ENCODE measurements at places on chromosomes 13 and 19.
A peak's percentile ranks its signal among the peaks of the same experiment; 100 is the strongest.

GRCh38 chr19:18292810-18293641, 11.6 kb upstream of the JUND start:
- peak; percentile 82 for DNase-seq

- no peak for DNase-seq
Measured at GRCh38 chr19:31516756-31517155, 167.5 kb upstream of the TSHZ3 start.

- no peak for DNase-seq
Measured at GRCh38 chr13:28043224-28043623, 54.7 kb upstream of the URAD start.

DNA sequence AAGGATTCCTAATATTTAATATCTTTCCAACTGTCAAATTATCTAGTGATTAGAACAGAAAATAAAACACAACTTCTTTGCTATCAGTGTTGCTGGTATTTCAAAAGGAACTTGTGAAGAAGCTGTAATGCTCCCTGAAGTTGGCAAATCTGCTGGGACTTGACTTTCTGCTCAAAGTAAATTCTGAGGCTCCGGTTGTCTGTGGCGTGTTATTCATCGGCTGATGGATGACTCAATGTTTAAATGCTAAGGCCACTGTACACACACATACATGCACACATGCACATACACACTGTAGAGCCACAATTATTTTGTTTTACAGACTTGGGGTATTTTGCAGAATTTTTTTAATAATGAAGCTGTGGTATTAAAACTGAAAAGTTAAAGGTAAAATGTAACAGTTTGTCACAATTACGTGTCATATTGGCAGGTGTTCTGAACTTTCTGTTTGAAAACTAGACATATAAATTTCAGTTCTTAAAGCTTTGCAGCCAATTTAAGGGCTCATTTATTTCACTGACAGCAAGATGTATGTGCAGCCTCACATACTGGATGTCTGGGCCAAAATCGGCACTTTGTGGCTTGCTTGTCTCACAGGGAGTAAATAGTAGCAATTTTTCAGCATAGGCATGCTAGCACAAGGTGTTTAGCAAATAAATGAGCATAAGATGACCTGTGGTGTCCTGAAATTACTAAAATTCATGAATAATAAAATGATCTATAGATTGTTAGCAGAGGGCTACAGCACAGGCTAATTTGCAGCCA, 1691.7 kb upstream of the PCDH20 start:
- no peak for DNase-seq

DNA sequence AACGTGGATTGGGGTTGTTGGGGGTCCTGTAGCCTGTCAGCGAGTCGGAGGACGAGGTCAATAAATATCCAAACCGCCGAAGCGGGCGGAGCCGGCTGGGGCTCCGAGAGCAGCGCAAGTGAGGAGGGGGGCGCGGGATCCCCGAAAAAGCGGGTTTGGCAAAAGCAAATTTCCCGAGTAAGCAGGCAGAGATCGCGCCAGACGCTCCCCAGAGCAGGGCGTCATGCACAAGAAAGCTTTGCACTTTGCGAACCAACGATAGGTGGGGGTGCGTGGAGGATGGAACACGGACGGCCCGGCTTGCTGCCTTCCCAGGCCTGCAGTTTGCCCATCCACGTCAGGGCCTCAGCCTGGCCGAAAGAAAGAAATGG, 754 bp upstream of the SIX5 start:
- DNase-seq, result no peak

- no peak for DNase-seq
Measured at GRCh38 chr19:48745208-48745995, 1.3 kb downstream of the IZUMO1 start.

DNA sequence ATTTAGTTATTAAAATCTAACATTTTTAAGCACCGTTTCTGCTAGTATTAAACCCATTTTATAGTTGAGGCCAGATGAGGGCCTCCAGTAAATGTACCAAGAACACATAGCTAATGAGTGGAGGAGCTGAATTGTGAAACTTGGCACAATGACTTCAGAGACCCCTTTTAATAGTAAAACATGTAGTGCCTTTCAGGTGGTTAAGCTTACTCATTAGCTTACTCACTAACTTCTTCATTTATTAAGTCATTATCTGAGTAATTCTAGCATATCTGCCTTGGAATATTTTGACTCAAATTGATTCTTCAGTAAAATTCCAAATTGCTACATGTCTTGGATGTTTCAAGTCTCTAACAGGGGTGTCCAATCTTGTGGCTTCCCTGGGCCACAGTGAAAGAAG, 735.2 kb downstream of the LIG4 start:
- no peak for DNase-seq

DNA sequence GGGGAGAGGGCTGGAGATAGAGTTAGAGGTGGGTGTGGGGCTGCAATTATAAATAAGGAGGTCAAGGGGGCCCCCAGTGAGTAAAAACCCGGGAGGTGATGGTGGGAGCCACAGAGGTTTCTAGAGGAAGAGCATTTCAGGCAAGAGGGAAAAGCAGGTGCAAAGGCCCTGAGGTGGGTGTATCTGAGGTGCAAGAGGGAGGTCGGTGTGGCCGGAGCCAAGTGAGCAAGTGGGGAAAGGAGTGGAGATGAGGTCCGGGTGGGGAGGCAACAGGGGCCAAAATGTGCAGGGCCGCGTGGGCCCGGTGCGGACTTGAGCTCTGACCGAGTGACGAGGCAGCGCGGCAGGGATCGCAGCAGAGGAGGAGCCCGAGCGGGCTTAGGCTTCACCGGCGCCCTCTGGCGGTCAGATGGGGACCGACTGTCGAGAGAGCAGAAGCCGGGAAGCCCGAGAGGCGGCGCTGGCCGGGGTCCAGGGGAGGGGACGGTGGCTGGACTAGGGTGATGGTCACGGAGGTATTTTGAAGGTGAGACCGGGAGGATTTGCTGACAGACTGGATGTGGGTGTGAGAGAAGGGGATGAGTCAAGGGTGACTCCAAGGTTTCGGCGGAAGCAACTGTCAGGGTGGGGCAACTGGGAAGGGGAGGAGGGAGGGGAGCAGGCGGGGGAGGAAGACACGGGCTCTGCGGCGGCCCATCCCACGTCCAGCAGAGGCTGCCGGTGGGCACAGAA, 17.7 kb upstream of the SPACA4 start:
- DNase-seq, result peak; percentile 74

- DNase-seq, result no peak
Measured at GRCh38 chr13:36903925-36904595, 16.0 kb downstream of the SMAD9 start.

DNA sequence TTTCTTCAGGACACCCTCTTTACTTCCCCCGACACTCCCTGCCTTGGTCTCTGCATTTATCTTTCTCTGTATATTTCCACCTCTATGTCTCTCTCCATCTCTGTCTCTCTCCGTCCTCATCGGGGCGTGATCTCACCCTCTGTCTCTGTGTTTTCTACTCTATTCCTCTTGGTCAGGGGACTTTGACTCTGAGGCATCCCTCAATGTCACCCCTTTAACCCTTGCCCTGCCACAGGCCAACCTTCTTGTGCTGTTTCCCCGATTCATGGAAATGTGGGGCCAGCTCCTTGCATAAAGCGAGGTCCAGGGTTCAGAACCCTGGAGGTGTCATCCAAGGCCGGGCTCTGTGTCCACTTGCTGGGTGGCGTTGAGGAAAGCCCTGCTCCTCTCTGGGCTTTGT, 46.8 kb downstream of the COLGALT1 start:
- no peak for DNase-seq

GRCh38 chr13:89324582-89324981, 1653.4 kb downstream of the SLITRK5 start:
- no peak for DNase-seq

DNA sequence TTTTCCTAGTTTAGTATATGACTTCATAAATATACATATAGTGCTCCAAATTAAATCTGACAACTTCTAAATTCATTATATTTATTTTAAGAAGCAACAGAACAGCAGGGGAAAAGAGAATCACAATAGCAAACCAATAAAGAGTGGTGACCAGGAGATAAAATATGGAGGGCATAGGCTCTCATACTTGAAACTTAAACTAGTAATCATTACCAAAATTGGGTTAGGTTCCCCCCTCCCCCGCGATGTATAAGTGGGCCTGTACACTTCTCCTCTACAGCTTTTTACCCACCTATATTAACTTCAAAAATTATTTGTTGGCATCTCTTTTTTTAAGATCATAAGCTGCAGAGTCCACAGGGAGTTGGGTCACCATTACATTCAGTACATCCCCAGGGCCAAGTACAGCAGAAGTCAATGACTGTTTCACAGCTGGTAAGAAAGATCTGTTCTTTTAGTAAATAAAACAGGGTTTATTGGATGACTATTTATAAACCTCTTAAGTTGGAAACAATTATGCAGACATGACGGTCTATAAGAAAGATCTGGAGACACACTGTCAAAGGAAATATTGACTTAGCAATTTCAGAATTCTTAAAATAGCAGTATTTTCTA, 29.4 kb downstream of the KLF12 start:
- no peak for DNase-seq

- no peak for DNase-seq
Measured at GRCh38 chr13:28012383-28012782, 23.9 kb upstream of the URAD start.

DNA sequence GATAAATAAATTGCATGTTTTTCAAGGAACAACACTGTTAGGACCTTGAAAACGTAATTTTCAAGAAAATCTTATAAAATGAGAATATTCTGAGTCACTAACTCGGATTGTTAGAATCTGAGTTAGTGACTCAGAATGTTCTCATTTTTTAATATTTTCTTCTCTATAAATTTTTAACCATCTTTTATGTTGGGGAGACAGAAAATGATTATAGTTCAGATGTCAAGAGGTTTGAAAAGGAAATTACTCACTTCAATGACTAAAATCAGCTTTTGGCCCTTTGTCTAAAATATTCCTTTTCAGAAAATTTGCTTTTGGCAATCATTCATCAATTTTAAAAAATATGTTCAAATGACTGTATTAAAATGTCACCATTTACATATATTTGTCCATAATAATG, 264.2 kb upstream of the EDNRB start:
- no peak for DNase-seq

DNA sequence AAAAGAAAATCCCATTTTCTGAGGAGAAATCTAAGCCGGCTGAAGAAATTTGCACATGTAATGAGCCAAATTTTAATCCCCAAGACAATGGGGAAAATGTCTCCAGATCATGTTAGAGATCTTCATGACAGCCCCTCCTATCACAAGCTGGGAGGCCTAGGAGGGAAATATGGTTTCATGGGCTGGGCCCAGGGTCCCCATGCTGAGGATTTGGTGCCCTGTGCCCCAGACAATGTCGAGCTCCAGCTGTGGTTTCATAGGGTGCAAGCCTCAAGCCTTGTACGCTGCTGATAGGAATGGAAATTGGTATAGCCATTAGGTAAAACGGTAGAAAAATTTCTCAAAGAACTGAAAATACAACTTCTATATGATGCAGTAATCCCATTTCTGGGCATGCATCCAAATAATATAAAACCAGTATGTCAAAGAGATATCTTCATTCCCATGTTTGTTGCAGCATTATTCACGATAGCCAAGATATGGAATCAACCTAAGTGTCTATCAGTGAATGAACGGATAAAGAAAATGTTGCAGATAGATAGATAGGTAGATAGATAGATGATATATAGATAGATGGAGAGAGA, 19.3 kb upstream of the FREM2 start:
- DNase-seq, result no peak

- DNase-seq, result no peak
Measured at GRCh38 chr19:33809960-33810359, 13.3 kb downstream of the KCTD15 start.

- no peak for DNase-seq
Measured at GRCh38 chr13:27667946-27668345, 46.3 kb downstream of the POLR1D start.

DNA sequence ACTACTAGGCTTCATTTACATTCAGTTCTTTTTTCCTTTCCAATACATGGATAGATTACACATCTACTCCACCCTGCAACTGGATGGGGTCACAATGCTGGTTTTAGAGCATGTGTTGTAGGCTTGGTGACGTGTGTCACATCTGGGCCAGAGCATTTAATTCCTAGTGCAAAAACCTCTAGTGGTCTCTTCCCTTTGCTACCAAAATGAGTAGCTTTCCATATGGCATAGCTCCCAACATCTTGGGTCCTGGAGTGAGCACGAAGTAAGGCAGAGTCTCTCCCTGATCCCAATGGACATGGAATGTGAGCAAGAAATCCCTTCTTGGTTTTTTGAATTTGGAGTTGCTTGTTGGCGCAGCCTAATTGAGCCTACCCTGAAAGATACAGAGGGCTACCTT, 51.7 kb downstream of the TNFSF11 start:
- DNase-seq, result no peak

GRCh38 chr19:44112802-44113137, 429 bp upstream of the ZNF225 start:
- DNase-seq, result no peak

DNA sequence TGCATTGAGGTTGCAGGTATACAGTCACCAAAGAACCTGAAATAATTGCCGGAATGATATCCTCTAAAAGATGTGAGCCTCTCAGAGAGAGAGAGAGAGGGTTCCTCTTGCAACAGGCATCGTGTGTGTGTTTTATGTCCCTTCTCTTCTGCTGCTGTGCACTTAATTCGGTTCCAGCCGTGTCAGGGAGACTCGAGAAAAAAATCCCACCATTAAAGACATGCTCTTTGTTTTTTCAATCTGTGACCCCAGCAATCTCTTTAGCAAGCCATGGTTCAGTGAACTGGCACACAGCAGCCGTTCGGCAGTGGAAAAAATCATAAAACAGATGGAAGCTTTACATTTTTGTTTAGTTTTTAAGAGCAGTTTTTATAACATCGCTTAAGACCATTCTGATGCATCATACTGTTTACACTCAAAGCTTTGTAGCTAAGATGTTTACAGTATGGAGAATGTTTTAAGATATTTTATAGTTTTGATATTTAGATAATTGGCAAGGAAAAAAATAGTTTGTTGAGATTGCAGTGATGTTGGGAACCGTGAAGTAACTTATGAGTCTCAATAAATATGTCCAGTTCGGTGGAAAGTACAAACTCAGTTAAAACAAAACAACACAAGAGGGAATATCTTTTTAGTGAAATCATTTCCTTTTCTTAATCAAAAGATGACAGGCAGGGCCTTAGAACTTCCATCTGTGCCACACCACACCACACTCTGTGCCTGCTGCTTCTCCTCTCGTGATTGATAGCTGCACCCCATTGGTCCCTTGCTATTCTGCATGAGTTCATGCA, 31.2 kb upstream of the ZNF536 start:
- DNase-seq, result no peak

GRCh38 chr19:14474827-14475226, 327 bp downstream of the PTGER1 start:
- no peak for DNase-seq

Data from GDM1 (cell line).